ENCODE measurements at places on chromosomes 1 and 21.

DNA sequence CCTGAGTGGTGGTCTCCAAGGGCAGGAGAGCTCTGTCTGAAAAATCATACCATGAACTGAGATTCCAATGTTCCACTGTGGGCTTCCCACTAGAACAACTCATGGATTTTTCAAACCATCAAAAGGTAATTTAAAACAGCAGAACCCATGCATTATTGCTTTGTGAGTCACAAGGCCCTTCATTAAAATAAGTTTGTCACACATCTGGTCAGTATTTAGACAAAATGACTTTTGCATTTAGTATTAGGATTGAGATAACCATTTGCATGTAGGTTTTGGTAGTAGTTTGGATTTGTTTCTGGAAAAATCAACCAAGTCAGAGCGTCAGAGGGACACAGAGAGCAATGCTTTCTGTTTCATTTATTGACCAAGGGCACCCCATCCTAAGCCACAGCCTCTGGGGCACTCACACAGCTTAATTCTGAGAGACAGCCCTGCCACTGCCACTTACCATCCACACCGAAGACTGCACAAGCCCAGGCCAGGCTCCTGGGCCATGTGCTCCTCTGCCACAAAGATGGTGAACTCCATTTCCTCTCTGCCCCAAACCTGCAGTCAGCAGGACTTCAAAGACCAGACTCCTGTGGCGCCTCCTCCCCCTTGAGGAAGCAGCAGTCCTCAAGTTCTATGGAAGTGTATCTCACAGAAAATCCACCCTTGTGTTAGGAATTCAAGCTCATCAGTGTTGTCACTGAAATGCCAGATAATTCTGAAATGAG is 132.6 kb upstream of the DUSP10 start:
- DNase-seq: no peak

- no peak for DNase-seq
Observed at GRCh38 chr1:118085365-118085764, 99.7 kb downstream of the SPAG17 start.

DNA sequence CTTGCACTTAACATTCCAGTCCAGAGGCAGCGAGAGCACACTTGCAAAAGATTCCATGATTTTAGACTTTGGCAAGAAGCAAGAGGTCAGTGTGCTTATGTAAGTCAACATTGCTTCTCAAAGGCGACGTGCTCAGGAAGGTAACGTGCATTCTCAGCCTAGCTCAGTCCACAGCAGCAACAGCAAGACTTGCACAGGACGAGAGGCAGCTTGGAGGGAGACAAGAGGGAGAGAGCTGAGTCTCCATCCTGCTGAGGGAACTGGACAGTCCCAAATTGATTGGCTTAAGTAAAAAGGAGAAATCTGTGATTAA is 56.5 kb downstream of the PTP4A2 start:
- no peak for DNase-seq

- no peak for DNase-seq
Observed at GRCh38 chr1:156522443-156522970, 21.9 kb upstream of the MEF2D start.

- no peak for DNase-seq
Observed at GRCh38 chr1:46461017-46461808, 28.4 kb upstream of the DMBX1 start.

GRCh38 chr1:117568999-117569398 is 36.8 kb upstream of the TENT5C start:
- no peak for DNase-seq

- DNase-seq: no peak
Observed at GRCh38 chr1:36481091-36481490, 1.6 kb downstream of the CSF3R start.

- no peak for DNase-seq
Observed at GRCh38 chr1:26775666-26776065, 12.1 kb upstream of the PIGV start.

- DNase-seq: no peak
Observed at GRCh38 chr21:38434913-38435533, 63.3 kb downstream of the ERG start.

GRCh38 chr1:159587461-159587951 is at the start of gene APCS:
Gene APCS (plus strand): TSS chr1:159587826. CDS start chr1:159587922, 96 bp downstream.
- no peak for DNase-seq

DNA sequence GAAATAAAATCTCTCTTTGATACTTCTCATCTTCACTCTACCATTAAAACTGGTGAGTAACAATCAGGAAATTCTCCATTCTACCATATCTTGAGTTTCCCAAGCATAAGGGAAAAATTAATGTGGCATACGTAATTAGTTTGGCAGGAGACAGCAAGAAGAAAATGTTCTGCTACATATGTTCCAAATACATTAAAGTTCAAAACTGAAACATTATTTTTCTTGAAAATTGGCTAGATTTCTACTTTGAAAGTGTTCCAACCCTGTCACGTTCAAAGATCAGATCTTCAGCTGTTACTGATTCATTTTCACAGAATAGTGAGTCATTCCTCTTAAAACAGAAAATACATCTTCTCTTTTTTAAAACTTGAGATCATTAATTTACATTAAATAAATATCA is 48.5 kb downstream of the PIGK start:
- DNase-seq: no peak

DNA sequence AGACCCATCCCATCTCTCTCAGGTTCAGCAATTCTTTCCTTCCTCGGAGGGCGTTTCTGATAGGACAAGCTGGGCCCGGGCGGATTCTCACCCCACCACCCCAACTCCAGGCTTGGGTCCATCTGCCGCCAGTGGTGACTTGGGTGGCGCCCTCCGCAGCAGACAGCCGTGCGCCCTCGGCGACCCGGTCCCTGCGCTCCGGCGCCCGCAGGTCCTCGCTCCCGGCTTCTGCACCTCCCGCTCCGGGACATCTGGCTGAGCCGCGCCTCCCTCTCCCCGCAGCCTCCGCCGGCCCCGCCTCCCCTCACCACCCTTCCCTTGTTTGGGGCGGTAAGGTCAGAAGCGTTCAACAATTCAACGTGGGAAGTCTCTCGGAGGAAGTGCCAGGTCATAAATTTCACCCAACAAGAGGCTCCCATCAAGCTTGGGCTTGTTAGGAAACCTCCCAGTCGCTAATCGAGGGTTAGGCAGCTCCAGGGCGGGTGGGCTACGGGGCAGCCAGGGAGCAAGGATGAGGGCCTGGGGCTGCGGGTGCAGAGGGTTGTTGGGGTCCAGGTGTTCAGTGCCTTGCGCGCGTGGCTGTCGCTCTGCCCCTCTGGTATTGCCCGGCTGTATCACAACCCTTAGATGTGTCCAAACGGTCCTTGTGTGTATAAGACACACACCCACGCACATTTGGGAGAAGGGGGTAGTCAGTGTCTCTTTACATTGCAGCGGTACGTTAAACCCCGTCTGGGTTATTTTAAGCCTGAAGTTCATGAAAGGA is 39.8 kb downstream of the OLIG1 start:
- DNase-seq: peak; percentile 70

DNA sequence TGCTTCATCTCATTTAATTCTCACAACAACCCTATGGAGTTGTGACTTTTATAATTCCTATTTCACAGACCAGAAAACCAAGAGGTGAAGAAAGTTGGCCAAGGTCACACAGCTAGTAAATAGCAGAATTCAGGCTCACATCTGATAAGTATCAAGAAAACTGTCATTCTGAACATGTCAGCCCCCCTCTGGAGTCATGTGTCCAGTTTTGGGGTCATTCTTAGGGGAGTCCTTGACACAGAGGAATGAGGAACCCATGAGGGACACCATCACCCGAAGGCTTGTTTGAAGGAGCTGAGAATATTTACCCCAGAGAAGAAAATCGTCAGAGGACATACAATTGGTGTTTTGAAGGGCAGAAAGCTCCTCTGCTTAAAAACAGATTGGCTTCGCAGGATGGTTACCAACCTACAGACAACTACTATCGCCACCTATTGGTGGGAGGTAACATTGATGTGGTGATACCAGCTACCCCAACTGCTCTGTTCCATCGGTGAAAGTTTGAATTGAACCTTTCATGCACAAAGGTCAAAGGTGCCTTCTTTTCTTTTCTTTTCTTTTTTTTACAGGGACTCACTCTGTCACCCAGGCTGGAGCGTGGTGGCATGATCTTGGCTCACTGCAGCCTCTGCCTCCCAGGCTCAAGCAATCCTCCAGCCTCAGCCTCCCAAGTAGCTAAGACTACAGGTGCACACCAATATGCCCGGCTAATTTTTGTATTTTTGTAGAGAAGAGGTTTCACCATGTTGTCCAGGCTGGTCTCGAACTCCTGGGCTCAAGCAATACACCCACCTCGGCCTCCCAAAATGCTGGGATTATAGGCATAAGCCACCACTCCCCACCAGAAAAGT is 31.3 kb downstream of the NCMAP start:
- DNase-seq: no peak

DNA sequence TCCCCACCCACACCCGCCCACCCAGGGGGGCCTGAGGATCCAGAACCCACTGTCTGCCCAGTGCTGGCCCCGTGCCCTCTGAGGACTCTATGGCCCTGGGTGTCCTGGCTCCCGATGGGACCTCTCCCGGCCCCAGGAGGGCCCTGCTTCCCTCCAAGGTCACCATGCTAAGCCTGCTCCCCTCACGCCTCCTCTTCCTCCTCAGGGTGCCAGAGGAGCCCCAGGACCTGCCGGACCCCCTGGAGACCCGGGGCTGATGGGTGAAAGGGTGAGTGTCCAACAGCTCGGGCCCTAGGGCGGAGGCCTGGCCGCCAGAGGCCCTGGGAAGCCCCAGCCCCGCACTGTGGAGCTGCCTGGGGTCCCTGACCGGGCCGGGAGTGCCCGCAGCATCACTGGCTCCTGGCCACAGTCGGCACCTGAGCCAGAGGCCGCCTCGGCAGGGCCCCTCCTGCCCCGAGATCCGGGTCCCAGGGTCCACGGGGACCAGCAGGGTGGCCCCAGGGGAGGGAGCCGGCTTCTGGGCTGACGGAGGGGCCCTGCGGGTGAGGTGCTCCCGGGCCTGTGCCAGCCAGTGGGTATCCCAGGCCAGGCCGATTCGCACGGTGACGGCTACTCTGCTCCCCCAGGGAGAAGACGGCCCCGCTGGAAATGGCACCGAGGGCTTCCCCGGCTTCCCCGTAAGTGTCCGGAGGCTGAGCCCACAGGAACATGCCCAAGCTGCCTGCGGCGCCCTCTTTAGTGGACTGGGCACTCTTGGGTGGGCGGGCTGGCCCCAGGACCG is 16.1 kb downstream of the COL6A1 start:
- no peak for DNase-seq

GRCh38 chr1:240602189-240602588 is 9.8 kb downstream of the GREM2 start:
- no peak for DNase-seq
